Stimulated activated CD8-positive, alpha-beta memory T cell treated with anti-CD3 and anti-CD28 coated beads, Interleukin-15, amount 100 ng/mL, for 4 hours (primary cell): ENCODE measurements at places on chromosomes 3 and 15.

DNA sequence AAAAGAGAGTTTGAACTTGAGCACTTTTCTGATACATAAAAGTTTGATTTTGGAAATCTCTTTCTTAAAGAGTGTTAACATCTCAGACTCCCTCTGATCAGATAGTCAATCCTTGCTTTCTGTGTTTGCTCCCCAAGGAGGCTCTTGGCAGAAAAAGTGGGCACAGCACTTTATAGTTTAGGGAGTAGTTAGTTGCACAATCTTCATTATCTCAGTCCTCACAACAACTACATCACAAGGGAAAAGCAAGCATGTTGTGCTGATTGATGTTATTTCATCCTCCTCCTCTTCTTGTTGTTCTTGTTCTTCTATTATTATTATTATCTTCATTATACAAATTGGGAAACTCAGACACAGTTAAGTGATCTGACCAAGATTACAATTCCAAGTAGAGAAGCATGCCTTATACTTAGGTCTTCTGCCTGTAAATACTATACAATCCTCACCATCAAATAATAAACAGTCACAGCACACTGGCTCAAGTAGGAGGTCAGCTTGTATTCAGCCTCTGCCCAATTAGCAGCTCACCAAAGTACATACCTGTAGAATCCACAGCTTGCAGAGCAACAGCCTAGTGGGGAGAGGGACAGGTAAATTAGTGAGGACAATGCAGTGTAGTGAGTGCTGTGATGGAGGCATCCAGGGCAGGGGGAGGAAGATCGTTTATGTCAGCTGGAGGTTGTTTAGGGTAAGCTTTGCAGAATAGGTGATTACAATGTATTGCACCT is 304.1 kb upstream of the MME start:
- DNase-seq = no peak

GRCh38 chr3:53940623-53941022 is 49.0 kb upstream of the SELENOK start:
- DNase-seq = no peak

GRCh38 chr15:37792351-37792750 is 142.1 kb upstream of the TMCO5A start:
- no peak for DNase-seq

DNA sequence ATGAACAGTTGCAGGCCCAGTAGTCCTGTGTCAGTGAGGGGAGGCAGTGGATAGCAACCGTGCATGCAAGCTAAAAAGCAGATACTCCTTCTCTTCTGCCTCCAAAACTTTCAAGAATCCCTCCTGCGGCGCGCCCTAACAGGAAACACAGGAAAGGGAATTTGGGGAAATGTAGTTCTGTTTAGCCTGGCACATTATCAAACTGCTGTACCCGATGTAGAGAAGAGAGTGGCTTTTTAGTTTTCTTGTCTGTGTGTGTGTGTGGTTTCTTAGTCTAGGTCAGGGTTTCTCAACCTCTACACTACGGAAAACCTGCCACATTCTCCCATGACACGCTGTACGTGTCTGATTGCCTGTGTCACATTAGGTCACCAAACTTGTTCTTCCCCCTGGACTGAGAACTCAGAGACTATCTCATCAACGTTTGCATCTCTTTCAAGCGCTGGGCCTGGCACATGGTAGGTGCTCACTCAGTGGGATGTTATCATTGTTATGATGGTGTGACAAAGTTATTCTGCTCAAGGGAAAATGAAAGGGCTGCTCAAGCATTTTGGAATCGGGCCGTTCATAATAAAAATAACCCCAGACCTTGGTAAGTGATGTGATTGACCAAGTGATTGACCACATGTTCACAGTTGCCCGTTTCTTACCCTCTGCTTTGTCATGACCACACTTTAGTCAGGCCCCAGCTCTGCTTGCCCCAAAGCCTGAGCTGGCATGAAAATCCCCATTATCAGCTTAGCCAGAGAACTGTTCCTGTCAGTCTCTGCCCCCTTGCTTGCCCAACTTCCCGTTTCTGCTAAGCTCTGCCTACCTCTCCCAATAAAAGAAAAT is 33.2 kb downstream of the TM4SF4 start:
- DNase-seq = no peak

GRCh38 chr15:61031532-61031931 is 197.6 kb downstream of the RORA start:
- DNase-seq = no peak

DNA sequence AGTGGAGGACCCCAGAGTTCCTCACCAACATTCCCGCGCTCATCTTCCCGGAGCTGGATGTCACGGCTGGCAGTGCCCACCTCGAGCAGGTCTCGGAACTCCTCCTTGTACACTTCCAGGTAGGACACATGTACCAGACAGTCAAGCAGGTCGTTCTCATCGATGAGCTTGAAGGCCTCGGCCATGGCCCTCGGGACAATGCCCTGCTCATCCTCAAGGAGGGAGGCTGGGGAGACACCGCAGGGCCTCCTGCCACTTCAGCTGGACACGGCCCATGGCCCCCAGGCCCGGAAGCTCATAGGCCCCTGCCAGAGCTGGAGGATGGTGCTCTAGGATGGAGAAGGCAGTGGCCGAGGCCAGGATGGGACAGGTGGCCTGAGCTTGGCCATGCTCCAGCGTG is 5.6 kb downstream of the KIF7 start:
- DNase-seq = no peak

DNA sequence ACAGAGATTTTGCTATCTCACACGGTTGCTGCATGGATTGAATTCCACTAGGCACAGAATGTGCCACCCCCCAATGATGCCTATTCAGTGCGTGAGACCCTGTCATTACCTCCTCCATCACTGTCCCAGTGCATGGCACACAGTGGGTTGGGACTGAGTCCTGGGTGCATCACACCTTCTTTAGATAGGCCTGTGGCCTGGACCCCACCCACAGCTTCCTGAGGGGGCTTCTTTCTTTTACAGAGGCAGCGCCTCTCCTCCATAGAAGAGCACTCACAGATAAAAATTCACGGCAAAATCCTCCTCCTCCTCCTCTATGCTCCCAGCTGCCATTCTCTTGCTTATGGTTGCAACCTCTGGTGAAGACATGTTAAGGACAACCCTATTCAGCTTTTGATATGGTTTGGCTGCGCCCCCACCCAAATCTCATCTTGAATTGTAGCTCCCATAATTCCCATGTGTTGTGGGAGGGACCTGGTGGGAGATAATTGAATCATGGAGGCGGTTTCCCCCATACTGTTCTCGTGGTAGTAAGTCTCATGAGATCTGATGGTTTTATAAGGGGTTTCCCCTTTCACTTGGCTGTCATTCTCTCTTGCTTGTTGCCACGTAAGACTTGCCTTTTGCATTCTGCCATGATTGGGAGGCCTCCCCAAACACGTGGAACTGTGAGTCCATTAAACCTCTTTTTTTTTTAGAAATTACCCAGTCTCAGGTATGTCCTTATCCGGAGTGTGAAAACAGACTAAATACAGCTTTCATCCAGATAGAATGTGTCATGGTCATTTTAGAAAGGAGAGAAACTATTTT is 147.6 kb downstream of the KLF13 start:
- DNase-seq = no peak

DNA sequence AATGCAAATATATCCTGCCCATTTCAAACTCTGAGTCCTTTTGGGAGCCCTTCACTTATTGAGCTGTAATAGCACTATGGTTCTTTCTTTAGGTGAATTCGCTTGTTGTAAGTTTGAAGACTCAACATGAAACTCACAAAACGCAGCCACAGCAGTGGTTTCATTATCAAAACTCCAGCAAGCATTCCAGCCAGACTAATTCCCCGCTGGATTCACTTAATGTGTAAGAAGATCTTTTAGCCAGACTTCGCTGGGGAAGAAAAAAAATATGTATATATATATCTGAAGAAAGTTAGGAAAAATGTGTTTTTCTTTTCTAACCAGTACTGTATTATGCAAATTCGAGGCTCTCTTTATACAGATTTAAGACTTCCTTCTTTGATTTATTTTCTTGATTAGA is 241.1 kb downstream of the WNT5A start:
- DNase-seq = no peak

GRCh38 chr3:133663569-133664313 is 2.0 kb upstream of the TOPBP1 start:
- DNase-seq = no peak

DNA sequence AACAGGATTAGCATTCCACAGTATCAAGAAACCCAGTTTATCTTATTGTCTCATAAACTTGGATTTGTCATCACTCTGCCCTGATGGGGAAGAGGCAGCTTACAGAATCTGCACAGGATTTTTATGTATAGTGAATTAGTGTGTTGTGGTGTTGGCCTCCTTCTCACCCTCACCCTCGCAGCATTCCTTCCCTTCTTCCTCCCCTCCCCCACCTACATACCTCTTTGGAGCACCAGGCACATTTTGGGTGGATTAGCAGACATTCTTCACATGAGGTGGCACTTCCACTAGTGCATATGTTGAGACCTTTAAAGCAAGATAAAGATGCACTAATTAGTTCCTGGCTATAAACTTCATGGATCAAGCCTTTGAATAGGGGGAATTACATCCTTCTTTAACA is 13.9 kb downstream of the ITGB5 start:
- no peak for DNase-seq

DNA sequence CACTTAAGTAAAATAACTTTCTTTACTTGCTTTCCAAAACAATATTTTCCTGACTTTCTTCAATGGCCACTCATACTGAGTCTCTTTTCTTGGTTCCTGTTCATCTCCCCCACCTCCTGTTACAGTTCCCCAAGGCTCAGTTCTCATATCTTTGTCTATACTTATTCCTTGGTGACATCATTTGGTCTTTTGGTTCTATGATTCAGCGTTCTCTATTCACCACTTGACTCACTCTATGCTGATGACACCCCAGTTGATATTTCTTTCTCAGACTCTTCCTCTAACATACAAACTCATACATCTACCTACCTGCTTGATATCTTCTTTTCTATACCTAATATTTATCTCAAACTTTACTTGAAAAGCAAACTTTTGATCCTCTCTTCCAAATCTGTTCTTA is 85.0 kb upstream of the P3H2 start:
- DNase-seq = no peak

DNA sequence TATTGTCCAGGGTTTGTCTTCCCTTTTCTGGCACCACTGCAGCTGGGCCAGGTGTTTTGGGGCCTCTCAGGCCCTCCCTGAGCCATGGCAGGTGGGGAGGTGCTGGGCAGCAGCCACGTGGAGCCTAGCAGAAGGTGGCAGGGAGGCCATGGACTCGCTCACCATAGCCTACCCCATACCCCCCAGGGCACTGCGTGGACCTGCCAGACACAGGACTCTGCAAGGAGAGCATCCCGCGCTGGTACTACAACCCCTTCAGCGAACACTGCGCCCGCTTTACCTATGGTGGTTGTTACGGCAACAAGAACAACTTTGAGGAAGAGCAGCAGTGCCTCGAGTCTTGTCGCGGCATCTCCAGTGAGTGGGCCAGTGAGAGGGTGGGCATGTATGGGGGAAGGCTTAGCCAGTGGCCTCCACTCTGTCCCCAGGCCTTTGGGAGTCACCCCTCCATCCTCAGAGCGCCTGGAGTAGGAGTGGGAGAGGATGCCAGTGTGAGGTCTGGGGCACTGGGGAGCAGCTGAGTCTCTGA is 11.9 kb downstream of the SPINT1 start:
- DNase-seq = no peak

DNA sequence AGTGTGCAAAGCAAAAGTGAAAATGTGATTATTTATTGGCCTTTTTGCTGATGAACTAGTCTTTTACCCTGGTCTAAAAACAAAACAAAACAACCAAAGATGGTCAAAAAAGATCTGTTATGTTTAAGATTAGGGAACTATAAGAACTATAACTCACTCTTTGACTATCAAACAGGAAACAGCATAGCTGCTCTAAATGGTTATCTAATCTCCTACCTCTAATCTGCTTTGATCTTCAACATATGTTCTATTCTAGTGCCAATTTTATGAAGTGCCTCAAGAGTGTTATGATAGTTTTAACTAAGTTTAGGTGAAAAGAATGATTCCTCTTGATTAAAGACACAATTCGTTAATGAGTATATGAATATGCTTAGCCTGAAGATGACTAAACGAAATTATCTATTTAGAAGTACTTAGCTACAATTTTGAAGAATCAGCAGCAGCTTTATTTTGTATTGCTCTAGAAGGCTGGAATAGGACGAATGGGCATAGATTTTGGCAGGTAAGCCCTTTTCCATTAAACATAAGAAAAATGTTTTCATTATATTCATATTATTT is 46.0 kb downstream of the SETD2 start:
- DNase-seq = no peak

GRCh38 chr3:2772803-2773202 is 337.4 kb downstream of the IL5RA start:
- DNase-seq = no peak

GRCh38 chr3:38829404-38829803 is 13.4 kb upstream of the SCN10A start:
- no peak for DNase-seq

DNA sequence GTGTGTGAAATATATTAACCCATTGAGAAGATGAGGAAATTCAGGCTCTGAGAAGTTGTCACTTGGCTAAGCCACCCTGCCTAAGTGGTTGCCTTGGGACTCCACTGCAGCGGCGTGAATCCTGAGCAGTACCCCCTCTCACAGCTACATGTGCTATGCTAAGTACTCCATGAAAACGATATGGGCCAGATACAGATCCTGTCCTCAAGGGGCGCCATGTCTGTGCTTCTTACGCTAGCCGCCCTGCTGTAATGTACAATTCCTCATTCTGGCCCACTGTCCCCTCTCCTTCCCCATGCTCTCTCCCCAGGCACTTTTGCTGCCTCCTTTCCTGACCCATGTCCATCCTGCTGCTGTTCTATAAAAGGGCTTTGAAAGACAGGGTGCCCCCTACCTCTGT is 140.3 kb downstream of the FEZF2 start:
- DNase-seq = no peak

DNA sequence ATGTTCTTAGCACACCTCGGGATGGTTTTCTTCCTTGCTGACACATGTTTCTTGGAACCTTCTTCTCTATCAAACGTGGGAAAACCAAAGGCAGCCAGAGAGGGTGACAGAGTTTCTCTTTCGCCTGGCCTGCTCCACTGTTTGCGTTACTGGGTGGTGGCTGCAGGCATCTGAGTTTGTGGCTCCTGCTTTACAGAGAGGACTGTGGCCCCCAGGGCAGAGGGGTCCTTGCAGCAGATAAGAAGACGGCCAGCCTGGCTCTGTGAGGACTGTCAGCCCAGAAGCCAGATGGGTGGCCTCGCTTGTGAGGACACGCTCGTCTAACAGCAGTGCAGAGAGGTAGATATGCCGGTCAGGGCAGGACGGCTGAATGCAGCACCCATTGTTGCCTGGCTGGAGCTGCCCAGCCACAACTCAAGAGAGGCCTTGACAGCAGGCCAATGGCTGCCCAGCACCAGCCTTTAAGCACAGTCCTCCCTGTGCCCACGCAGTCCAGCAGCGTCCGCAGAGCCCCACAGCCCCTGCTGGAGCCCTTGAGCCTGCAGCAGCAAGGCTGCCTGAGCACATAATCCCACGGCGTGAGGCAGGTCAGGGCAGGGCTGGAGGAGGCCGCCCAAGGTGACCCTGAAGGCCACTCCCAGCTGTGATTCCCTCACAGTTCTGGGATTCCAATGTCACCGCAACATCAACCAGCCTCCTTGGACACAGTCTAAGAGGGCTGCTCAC is 15.0 kb upstream of the SPTBN5 start:
- DNase-seq = no peak

GRCh38 chr3:197495499-197495898 is 60.3 kb downstream of the BDH1 start:
- no peak for DNase-seq

GRCh38 chr3:128701342-128702212 is 24.4 kb upstream of the RAB7A start:
- no peak for DNase-seq

- DNase-seq = no peak
Observed at GRCh38 chr3:105722943-105723556, 145.8 kb downstream of the CBLB start.
